Hepatic stellate cell (primary cell): ENCODE measurements at places on chromosomes 16 and 17.

DNA sequence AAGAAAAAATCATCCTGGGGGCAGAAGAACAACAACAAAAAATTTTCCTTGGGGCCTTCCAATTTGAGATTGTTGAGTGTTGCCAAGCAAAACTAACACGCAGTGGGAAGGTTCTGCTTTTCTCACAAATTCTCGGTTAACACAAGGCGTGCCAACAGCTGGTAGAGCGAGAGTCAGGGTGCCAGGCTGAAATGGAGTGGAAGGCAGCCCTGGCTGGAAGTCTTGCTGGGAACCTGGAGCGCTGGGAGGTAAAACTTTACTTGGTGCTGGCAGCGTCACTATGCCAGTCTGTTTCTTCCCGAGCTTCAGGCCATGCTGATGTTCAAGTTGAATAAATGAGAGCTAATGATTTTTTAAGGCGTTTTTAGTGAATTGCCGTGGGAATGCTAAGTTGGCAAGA lies 189.4 kb downstream of the WWOX start:
- DNase-seq = no peak

DNA sequence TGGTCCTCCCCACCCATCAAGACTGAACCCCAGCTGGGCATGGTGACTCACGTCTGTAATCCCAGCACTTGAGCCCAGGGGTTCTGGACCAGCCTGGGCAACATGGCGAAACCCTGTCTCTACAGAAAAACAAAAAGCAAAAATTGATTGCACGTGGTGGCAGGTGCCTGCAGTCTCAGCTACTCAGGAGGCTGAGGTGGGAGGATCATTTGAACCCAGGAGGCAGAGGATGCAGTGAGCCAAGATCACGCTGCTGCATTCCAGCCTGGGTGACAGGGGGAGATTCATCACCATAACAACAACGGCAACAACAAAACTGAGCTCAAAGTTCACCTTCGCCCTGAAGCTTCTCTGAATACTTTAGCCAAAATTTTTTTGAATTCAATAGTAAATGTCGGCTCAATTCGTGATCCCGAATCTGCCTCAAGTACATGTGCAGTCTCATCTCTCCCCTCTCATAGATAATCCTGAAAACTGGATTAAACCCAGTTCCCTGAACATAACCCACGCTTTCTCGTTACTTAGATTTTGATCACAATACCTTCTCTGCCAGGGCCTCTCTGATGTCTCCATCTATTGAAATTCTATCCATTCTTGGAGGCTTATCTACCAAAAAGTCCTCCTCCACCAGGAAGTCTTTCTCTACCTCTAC lies 13.5 kb upstream of the MYH10 start:
- no peak for DNase-seq

GRCh38 chr16:27236635-27237218 lies 31.8 kb downstream of the NSMCE1 start:
- DNase-seq = no peak

- DNase-seq = no peak
These were observed 108.5 kb downstream of the CYB561 start for GRCh38 chr17:63337579-63337978.

DNA sequence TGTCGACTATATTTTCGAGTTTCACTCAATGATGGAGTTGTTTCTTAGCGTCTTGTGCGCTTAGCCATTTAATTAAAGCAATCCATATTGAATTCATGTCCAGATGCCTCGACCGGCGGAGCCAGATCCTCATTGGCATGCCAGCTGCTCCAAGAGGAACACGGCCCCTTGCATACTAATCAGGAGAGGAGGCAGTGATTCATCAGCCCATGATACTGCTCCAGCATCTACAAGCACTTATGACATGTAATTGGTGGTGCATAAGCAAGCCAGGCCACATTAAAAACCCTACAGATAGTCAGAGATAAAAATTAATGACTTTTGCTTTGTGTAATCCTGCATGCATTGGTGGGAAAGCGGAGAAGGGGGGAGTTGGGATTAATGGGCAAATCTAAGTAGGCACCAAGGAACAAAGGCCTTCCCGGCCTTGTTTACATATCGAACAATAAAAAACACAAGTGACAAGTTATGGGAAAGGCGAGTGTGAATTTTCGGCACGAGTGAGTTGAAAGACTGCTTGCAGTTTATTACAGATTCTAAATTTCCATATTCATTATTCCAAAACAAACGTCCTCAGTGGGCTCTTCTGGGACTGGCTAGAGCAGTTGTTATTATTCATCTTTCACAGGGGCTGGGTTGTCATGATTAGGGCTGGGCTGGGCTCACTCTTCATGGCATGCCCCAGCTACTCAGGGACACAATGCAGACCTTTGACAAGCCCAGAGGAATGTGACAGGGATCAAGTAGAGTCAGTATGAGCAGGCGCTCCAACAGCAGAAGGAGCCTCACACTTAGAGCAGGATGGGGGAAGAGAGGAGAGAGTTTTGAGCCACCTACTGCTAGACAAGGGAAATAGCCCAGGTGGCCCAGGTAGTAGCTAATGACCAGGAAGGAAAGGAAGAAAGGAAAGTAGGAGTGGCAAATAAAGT lies 281.7 kb upstream of the ZFHX3 start:
- no peak for DNase-seq

GRCh38 chr16:87464691-87465300 lies 28.0 kb downstream of the ZCCHC14 start:
- peak; percentile 90 for DNase-seq

- no peak for DNase-seq
These were observed 330.5 kb upstream of the TNRC6C start for GRCh38 chr17:77628035-77628434.

- DNase-seq = no peak
These were observed 6.2 kb upstream of the C17orf113 start for GRCh38 chr17:42056635-42057034.

DNA sequence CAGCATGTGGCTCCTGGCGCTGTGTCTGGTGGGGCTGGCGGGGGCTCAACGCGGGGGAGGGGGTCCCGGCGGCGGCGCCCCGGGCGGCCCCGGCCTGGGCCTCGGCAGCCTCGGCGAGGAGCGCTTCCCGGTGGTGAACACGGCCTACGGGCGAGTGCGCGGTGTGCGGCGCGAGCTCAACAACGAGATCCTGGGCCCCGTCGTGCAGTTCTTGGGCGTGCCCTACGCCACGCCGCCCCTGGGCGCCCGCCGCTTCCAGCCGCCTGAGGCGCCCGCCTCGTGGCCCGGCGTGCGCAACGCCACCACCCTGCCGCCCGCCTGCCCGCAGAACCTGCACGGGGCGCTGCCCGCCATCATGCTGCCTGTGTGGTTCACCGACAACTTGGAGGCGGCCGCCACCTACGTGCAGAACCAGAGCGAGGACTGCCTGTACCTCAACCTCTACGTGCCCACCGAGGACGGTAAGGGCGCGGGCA lies 645 bp downstream of the NLGN2 start:
- DNase-seq = no peak

DNA sequence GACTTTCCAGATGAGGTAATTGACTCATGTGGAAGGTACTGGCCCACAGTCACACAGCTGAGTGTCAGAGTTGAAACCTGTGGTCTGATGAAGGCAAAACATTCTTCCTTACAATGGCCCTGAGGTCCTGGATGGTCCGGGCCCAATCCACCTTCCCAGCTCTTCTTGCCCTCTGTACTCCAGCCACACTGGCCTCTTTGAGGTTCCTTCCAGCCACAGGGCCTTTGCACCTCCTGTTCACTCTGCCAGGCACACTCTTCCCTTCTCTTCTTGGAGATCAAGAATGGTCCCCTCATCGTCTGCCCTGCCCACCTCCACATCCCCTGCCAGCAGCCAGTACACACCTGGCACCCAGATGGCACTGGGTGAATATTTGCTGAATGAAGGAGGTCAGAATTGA lies 6.5 kb upstream of the PEMT start:
- no peak for DNase-seq

DNA sequence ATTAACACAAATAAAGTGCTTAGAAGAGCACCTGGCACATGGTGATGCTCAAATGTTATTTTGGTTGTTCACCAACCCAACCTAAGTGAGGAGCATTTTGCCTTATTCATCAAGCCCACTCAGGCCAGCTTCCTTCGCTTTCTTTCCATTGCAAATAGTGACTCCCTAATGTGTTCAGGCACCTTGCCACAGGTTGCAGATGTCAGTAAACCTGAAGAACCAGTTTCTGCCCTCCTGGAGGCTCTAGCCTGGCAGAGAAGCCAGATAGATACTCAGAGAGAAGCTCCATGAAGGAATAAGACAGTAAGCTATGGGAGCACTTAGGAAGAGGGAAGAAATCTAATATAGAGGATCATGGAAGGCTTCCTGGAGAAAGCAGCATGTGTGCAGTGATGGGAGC lies 23.9 kb downstream of the GPR139 start:
- DNase-seq = no peak
